ENCODE measurements at places on chromosomes 1 and 21.
A peak's percentile ranks its signal among the peaks of the same experiment; 100 is the strongest.

- DNase-seq: no peak
Observed at GRCh38 chr1:212970085-212970484, 19.7 kb downstream of the VASH2 start.

- no peak for DNase-seq
Observed at GRCh38 chr1:58592522-58593134, 15.6 kb upstream of the TACSTD2 start.

DNA sequence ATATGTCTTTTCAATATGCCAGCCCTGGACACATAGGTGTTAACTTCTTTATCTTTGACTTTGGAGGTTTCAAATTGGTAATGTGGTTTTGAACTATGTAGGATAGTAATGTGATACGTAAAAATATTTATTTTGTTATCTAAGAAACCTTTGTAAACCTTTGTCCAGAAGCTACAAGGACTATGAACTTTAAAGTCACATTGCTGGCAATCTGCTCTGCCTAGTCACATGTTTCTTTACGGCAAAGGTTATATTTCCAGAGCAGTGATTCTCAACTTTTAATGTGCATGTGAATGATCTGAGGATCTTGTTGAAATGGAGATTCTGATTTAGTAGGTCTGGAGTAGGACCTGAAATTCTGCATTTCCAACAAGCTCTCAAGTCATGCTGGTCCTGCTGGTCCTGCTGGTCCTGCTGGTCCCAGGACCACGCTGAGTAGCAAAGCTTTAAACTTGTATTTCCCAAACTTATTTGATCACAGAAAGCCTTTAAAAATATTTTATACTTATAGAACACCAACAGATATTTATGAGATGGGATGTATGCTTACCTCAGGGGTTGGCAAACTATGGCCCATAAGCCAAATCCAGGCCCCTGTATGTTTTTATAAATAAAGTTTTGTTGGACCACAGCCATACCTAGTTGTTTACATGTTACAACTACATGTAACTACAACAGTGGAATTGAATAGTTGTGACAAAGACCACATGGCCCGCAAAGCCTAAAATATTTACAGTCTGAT is 57.9 kb upstream of the QSOX1 start:
- DNase-seq: no peak

- DNase-seq: peak; percentile 50
Observed at GRCh38 chr1:24870551-24871195, 59.4 kb downstream of the RUNX3 start.

DNA sequence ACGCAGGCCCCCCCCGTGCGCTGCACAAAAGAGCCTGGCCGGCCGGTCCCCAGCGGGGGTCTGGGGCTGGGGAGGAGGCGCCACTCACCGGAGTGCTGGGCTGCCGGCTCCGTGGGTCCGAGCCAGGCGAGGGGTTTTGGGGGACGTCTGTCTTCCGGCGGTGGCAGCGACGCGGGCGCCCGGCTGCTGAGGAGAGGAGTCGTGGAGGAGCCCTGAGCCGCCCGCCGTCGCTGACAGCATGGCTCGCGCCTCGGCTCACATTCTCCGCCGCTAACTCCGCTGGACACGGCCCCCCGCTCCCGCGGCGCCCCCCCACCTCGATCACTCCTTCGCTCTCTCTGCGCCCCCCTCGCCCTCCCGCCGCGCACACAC is 649 bp downstream of the AHDC1 start:
- no peak for DNase-seq

DNA sequence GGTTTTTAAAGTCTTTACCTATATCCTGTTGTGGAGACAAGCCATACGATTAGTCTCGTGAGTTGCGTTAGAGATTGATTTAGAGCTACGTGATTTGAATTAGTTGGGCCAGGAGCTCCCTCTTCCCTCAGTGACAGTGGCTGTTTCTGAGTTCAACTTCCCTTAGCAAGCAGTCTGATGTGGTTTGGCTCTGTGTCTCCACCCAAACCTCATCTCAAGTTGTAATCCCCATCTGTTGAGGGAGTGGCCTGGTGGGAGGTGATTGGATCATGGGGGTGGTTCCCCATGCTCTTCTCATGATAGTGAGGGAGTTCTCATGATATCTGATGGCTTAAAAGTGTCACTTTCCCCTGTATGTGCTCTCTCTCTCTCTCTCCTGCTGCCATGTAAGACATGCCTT is 192.9 kb upstream of the PTGFR start:
- DNase-seq: no peak

Measured in inflammatory macrophage treated with lipopolysaccharide for 4 hours (primary cell).